ENCODE measurements at places on chromosomes 7 and 10.

DNA sequence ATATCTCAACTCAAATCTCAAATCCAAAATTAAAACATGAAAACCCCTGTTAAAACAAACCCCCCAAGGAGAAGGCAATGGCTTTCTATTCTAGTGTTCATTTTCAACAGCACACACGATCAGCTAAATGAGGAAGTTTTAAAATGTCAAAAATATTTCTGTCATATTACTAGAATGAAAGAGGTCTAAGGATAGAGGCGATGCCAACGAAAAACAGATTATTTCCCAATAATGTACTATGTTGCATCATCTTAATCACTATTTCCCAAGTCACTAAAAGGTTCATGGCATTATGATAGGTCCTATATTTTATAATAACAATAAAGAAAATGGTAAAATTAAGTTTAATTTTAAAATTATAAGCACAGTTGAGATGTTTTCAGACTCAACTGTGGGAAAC, 10.1 kb downstream of the CNOT4 start:
- no peak for DNase-seq

DNA sequence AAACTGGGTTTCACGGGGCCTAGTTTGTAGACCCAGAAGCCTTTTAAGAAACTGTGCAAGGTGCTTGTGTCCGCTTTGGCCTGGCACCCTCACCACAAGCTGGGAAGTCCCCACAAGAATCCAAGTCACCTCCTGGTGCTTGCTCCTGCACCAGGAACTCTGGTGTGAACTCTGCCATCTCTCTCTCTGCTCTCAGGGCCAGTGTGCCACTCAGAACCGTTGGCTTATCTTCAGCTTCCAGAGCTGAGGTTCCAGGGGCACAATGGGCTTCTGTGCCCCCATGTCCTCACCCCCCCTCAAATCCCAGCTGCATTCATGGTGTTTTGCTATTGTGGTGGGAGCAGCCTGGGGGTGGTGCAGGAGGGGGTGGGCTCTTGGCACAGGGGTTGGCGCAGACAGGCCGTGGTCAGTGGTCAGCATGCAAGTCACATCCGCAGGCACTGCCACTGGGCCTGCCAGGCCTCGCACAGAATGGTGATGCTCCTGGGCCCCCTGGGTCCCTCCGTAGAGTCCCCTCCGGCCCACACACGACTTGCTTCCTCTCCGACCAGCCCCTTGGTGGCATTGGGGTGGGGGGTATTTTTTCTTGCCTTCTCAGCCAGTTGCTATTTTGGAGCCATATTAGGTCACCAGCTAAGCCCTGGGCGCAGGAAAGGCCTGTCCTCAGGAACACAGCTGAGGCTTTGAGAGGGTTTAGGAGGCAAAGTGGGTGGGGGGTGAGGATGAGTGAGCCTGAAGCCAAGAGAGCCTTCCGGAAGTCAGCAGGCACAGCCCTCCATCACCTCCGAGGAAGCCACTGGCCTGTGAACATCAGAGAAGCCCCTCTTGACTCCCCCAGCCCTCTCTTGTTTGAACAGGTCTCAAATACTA, 3.0 kb downstream of the ZCCHC24 start:
- no peak for DNase-seq

DNA sequence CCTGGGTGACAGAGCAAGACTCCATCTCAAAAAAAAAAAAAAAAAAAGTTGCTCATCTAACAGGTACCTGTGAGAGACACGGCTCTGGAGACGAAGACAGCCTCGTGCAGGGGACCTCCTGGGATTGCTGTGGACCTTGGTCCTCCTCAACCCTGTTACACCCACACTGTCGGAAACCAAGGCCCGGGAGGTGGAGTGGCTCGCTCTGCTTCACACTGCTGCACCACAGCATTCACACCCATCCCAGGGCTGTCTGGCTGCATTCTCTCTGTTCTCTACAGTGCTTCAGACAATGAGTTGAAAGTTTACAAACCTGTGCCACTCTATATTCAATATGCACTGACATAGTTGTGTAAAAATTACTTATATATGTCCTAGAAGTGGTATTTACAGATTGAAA, 101.0 kb upstream of the TNS3 start:
- DNase-seq: no peak

- DNase-seq: no peak
Observed at GRCh38 chr7:157389951-157390730, 53.3 kb downstream of the DNAJB6 start.

- DNase-seq: no peak
Observed at GRCh38 chr7:158534598-158534997, 53.0 kb downstream of the PTPRN2 start.

DNA sequence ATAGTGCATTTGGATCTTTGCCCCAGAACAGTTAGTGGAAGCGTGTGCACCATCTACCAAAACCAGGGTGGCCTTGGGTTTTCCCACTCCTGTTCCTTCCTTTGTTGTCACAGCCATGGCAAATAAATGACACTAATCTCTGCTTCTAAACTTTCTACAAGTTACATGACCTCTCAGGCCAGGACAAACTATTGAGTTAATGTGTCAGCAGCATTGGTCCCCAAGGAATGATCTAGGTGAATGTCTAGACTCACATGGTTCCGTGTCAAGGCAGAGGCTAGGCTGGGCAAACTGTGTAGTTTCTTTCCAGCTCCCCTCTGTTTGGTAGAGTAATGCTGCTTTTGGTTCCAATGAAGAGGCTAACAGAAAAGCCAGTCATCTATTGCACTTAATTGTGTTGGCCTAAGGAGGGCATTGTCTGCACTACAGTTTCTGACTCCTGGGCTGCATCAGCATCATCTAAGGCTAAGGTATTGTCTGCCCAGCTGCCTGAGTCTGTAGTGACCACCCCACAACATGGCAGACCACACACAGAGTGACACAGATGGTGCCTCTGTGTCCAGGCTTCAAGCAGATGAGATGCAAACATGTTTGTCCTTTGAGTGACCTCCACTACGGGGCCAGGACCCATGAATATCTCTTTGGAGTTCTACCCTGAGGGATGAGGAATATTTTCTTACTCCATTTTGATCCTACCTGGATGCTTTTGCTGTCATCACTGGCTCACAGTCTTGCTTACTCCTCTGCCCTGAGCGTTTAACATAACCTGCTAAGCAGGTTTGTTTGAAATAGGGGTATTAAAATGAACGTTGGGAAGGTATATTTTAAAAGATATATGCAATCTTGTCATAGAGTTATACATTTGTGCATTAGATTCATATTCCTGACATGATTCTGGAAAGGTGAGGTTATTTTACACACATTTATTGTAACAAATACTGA, 1.7 kb downstream of the CYP3A4 start:
- no peak for DNase-seq

Measured in activated T-helper 1 cell treated with Interleukin-2 at 50 U/mL for 16 hours (primary cell).